ENCODE measurements at places on chromosomes 4 and X.

- no peak for DNase-seq
Observed at GRCh38 chr4:186826846-186827533, 103.3 kb upstream of the FAT1 start.

- DNase-seq: no peak
Observed at GRCh38 chr4:40769266-40769665, 19.5 kb downstream of the NSUN7 start.

- DNase-seq: no peak
Observed at GRCh38 chr4:33924811-33925210, 2319.5 kb downstream of the ARAP2 start.

DNA sequence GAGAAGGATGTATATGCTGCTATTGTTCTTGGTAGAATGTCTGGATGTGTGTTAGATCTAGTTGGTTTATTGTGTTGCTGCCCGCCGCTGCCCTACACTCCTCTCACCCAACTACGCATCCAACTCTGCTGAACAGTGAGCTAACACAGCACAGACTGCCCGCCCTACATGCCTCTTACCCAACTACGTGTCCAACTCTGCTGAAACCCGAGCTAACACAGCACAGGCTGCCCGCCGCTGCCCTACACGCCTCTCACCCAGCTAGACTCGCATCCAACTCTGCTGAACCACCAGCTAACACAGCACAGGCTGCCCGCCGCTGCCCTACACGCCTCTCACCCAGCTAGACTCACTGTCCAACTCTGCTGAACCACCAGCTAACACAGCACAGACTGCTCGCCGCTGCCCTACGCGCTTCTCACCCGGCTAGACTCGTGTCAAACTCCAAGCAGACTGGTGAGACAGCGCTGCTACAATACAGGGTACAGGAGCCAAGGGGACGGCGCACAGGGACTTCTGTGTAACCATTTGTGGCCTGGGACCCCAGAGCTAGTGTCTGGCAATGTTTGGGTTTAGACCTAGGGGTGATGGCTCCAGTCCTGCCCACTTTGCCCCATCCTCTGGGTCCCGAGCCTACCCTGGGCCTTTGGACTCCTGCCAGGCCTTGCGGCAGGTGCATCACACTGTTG, 11.6 kb upstream of the CTBP1 start:
- no peak for DNase-seq

DNA sequence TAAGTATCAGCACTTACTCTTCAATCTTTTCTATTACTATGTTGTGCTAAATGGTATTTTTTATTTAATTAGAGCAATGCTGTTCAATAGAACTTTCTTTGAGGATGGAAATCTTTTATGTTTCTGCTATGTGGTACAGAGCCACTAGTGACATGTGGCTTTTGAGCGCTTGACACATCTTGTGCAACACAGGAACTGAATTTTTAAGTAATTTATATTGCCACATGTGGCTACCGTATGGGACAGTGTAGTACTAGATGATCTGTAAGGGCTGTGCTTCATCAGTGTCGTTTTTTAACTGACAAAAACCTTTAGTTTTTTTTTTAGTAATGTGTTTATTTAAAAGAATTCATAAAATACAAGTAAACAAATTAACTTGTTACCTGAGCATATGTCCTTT, 22.4 kb downstream of the HPRT1 start:
- no peak for DNase-seq

DNA sequence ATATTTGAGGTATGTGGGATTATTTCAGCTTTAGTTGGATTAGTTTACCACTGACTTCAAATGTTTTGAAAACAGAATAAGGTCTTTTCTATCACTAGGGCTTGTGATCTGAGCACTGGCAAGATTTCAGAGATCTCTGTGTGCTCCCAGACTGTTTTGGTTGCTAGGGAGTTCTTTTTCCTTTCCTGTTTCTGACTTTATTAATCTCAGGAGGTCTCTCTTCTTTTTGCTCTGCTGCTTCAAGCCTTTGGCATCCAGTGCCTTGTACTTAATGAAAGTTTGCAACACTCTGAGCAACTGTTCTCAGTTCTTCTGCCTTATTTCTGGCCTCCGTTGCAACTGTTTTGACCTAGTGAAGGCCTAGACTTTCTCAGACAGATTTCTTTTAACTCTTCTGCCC, 32.1 kb upstream of the PAQR3 start:
- no peak for DNase-seq

DNA sequence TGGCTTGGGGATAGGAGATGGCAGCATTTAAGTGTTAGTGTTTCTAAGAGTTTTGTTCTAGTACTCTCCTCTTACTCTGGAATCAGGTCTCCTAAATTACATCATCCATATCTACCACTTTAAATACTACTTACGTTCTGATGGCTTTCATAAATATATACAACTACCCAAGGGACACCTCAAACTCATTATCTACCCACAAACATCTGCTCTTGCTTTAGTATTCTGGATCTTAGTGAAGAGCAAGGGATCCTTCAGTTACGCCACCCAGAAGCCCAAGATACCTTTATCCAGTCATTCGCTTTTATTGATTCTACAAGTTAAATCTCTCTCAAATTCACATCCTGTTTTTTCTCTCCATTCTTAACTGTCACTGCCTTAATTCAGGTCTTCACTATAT, 7.0 kb downstream of the NUP54 start:
- DNase-seq: no peak

DNA sequence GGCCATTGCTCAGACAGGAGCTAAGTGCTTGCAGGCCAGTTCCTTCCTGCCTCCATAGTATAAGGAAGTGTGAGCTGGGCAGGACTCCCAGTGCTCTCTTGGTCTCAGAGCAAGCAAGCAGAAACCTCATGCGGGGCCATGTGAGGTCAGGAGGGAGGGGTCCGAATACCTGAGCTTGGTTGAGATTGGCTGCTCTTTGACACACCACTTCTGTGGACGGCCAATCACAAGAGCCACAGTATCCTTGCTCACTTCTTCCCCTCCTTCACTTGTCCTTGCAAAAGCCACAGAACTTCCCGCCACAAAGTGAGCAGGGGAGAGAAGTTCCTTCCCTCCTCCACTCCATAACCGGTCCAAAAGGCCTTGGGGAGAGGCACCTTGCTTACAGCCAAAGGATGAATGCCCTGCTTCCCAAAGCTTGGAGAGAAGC, 56.7 kb downstream of the PRPS1 start:
- DNase-seq: peak; percentile 46

- no peak for DNase-seq
Observed at GRCh38 chrX:39367416-39367815, 566.2 kb downstream of the MID1IP1 start.

DNA sequence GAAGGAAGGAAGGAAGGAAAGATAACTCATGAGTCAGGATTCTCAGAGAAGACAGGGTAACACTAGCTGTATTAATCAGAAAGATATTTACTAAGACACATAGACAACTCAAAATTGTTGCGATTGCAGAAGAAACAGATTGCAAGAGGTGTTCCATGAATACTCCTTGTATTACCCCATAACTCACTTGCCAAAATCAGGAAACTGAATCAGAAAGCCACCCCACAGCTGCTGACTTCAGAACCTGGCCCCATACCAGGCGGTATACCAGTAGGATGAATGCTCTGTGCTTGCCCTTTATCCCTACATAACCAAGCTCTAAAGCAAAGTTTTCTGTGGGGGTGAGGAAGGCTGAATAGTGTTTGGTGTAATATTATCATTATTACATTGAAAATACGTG, 468.5 kb downstream of the IQCM start:
- DNase-seq: no peak

- no peak for DNase-seq
Observed at GRCh38 chrX:46506076-46506475, 39.1 kb downstream of the ZNF674 start.

GRCh38 chr4:94621491-94622080, 136.2 kb upstream of the BMPR1B start:
- peak; percentile 5 for DNase-seq

GRCh38 chr4:1021386-1022050, 10.1 kb downstream of the FGFRL1 start:
- no peak for DNase-seq

DNA sequence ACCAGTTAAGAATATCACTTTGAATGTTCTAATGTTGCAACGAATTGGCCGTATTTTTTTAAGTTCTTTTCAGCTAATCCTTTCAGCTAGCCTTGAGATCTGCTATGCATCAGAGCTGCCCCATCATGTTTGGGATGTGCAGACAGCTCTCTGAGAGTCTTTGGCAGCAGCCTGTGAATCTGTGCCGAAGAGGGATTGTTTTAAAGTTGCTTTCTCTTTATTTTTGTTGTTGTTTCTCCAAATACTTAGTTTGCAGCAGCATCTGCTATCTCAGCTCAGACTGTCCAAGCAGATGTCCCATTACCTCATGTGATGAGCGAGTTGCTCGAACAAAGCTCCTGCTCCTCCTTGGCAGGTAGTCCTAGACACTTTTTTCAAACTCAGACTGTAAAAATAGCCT, 1002.5 kb upstream of the INTU start:
- no peak for DNase-seq

DNA sequence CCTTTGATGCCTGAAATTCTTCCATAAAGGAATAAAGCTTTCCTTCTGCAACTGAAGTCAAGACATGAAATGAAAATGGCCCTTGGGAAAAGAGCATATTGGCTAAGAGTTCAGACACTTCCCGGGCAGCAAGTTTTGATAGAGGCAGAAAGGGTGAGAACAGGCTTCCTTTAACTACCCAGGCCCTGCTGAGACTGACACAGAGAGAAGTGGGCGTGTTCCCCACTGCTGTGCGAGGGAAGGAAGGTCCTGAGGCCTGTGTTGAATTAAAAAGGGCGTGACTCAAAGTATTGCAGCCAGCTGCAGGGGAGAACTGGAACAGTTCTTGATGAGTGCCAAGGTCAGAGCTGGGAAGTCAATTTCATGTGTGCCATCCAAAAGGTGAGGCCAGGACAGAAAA, 33.9 kb upstream of the ADGRG2 start:
- DNase-seq: no peak

DNA sequence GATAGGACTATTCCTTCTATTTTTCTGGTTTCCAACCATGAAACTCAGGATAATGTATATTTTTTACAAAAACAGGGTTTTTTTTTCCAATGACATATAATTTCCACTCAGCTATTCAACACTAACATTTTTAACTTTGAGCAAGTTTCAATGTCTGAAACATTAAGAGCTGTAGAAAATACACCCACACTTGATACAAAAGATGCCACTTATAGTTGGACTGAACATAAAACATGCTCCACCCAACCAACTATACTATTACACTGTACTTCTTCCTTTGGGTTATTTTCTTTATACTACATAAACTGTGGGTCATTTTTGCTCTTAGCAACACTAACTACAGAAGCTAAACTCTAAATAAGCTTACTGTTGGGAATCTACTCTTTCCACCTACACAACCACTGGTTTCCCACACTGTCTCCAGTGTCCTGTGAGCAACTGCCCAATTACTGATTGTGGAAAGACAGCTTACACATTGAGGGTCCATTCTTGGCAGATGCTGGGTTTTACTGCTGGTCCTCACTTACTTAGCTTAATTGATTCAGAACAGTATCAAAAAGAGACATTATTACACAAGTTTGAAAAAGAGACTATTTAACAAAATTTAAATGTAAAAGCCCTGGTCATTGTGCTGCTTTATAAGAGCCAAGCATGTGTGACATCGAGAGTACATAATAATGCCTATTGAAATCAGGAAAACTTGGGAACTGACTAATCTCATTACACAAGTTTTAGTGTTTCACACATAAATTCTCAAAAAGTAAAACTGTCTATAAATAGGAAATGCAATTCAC, 6.3 kb downstream of the AMMECR1 start:
- no peak for DNase-seq

DNA sequence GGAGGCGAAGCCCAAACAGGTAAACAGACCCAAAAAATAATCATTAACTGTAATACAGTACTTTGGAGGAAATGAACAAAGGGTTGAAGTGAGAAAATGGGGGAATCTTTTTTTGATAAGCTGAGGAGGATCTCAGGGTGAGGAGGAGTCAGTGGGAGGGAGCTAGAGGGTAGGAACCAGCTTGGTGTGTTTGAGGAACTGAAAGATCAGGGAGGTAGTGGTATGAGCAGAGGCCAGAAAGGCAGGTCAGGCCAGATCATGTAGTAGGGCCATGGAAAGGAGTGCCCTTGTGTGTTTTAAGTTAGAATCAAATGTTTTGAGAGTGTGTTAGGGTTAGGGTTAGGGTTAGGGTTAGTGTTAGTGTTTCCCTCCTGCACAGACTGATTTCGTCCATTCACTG, 48.8 kb downstream of the PPP2R2C start:
- DNase-seq: no peak

DNA sequence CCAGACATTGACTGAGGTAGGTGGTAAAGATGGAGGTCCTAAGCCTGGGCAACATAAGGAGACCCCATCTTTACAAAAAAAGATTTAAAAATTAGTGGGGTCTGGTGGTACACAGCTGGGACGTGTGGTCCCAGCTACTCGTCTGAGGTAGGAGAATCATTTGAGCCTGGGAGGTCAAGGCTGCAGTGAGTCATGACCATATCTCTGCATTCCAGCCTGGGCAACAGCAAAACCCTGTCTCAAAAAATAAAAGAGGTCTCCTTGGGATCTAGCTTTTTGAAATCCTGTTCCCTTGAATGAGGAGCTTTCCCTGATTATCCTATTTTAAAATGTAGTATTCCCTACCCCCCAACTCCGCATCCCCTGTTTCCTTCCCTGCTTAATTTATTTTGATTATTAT, 78.7 kb upstream of the OGT start:
- DNase-seq: no peak

- no peak for DNase-seq
Observed at GRCh38 chrX:69117876-69118526, 47.3 kb downstream of the PJA1 start.

DNA sequence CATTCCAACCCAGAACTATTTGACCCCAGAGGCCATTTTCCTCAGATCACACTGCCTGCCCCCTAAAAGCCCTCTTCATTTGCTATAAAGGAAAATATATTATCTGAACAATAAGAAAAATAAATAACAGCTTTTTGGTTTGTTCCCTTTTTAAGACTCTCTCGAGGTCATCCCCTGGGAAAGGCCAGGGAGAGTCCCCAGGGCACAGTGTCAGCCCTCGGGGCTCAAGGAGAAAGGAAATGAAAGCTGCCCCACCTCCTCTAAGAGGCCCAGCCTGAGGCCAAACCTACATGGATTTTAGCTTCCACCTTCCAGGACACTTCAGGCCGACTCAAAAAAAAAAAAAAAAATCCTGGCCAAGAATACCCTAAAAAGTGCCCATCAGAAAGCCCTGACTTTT, 97.6 kb downstream of the SH3KBP1 start:
- no peak for DNase-seq

GRCh38 chr4:17544831-17545234, 29.9 kb downstream of the CLRN2 start:
- DNase-seq: no peak

DNA sequence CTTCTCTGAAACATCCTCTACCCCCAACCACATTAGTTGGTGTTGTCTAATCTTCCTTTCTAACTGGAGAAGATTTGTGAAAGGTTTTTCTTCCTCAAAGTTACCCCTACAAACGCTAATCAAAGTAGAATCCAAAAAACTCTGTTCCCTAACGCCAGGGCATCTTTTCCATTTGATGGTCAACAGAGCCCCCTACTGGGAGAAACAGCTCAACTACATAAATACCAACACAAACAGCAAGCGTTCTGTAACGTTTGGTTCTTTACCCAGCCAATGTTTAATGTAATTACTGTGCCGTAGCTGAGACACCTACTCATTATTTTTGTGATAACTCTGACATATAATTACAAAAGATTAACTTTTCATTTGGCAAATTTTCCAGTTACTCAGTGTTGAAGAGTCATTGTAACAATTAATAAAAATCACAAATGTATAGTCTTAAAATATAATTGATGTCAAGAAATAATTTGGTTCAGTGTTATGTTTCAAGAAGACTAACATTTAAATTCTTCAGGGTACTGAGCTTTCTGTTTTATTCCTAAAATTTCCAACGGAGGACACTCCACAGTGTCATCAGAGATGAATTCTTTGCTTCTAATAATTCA, 94.9 kb upstream of the TBC1D9 start:
- peak; percentile 34 for DNase-seq

All from activated CD8-positive, alpha-beta T cell treated with anti-CD3 and anti-CD28 coated beads for 36 hours (primary cell).